ENCODE measurements at places on chromosomes 6 and 20.

DNA sequence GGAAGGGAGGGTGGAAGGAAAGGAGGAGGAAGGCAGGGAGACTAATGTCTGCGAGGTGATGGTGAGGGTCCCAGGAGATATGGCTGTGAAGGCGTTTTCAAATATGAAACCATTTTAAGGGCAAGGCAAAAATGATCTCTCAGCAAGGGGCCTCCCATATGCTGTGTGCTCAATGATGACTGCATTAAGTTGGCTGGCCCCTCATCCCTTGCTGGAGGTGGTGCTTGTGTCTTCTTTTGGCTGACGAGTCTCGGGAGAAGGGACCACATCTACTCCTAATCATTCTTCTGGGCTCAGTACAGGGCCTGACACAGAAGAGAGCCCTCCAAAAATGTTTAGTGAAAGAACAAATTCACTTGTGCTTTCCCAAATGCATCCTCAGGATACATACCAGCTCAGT lies 23.0 kb upstream of the MRPS18A start:
- no peak for DNase-seq

DNA sequence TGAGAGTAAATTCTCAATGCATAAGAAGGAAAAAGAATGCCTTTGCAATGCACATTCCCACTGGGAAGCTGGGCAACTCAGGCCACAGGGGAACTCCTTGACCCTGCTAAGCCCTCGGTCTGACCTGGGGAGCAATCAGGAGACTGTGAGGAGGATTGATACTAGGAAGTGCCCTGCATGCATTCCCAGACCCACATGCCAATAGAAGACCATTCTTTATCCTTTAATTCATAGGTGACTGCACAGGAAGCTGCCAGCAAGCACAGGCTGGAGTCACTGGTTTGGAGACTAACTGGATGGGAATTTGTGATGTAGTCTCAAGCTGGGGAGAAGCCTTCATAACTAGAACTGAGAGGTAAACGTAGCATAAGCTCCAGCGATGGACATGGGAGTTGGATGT lies 1012.7 kb downstream of the EYS start:
- no peak for DNase-seq

DNA sequence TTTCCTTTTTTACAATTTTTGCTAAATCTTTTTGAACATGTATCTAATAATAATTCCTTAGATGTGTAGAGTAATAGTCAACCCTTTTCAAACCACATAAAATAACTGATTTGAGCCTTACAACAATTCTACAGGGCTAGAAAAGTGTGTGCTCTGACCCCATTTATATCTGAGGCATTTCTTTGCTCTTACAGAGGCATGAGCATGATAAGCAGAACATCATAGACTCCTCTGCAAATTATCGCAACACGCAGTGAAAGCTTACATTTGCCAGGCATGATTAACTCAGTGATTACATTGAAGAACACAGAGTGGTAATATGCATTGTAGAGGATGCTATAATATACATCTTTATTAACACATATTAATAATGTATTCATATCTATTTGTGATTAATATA lies 120.4 kb downstream of the SIM1 start:
- no peak for DNase-seq

DNA sequence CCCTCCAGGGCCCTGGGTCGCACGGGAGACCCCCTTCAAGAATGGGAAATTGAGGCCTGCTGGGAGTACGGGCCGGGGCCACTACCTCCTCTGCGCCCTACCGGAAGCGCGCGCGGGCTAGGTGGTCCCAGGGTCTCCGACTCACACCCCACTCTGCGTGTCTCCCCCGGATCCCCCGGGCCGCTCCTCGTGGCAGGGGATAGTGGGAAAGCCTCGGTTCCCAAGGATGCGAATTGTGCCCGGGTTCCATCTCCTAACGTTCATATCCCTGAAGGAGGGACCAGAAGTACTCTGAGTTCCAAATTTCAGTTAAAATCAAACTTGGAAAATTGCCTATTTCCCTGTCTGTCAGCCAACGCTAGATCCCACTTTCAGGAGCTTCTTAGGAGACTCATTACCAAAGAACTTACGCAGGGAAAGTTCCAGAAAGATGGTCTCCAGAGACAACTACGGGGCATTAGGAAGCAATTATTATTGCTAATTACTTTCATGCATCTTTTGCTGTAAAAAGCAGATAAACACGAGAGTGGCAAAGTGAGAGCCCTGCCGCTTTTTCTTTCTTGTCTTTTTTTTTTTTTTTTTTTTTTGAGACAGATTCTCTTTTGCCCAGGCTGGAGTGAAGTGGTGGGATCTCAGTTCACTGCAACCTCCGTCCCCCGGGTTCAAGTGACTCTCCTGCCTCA lies 858 bp downstream of the FAM83D start:
- DNase-seq, result no peak

DNA sequence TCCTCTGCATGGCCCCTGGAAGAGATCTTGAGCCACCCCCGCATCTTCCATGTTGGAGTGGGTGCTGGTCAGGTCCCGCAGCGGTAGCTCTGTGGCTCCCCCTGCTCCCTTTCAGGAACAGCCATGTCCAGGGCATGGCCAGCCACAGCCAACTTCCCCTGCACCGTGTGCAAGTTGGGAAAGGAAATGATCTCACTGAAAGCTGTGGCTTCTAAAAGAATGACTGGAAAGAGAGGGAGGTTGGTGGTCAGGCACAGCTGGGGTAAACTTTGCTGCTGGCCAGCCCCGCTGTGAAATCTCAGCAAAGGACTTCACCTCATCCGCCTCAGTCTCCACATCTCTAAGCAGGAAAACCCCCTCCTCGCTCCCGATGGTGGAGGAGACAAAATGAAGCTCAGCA lies 153.6 kb upstream of the CST7 start:
- no peak for DNase-seq

GRCh38 chr20:13493143-13493542 lies 145.6 kb downstream of the TASP1 start:
- no peak for DNase-seq

DNA sequence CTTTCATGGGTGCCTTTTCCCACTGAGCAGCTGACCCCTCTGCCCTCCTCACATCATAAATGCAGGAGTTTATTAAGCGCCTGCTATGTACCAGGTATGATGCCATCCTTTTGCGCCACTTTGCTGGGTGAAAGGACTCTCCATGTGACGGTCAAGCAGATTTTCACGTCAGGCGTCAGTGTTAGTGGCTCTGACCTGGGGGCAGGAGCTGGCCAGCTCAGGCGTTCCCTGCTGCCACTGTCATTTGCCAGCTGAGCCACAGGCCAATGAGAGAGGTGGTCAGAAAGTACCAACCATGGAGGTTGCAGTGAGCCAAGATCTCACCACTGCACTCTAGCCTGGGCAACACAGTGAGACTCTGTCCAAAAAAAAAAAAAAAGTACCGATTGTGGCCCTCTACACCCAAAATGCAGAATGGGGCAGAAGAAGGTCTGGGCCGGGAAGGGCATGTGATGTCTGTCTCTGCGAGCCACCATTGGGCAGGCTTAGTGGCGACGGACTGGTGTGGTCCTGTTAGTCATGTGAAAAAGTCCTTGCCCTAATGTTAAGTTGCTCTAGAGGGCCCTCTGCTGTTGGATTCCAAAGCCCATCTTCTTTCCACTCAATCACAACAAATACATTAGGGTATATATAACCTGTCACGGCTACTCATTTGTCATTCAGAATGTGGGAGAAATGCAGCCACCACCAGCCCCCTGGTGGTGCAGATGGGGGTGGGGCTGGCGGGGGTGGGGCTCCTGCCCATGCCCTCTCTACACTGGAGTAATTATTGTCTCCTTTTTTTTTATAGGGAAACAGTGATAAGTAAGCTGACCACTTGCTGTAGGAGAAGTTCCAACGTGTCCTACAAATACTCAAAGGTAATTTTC lies 18.4 kb upstream of the SLC22A1 start:
- DNase-seq, result no peak

DNA sequence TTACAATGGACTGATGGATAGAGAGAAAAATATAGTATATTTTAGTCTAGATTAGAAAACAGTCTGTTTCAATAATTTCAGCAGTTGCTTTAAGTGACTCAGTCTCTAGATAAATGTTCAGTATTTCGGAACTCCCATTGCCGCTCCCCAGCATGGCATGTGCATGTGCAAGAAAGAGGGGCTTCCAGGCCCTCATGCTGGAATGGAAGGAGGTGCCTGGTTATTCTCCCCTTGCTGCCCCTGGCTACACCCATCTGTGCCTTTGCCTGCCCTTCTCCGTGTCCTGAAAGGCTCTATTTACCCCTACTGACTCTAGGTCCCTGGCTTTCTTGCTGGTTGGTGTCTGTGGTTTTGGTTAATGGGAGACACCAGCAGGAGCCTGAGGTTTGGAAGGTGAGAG lies 115.7 kb upstream of the IFNGR1 start:
- DNase-seq, result no peak

GRCh38 chr20:36775826-36776225 lies 2.3 kb upstream of the DSN1 start:
- no peak for DNase-seq

GRCh38 chr6:63690221-63690620 lies 54.6 kb downstream of the PHF3 start:
- no peak for DNase-seq

GRCh38 chr6:63705707-63706106 lies 70.1 kb downstream of the PHF3 start:
- no peak for DNase-seq

- DNase-seq, result no peak
Observed at GRCh38 chr20:2390951-2391675, 10.4 kb downstream of the TGM6 start.

GRCh38 chr6:119142637-119143036 lies 64.2 kb upstream of the FAM184A start:
- no peak for DNase-seq

DNA sequence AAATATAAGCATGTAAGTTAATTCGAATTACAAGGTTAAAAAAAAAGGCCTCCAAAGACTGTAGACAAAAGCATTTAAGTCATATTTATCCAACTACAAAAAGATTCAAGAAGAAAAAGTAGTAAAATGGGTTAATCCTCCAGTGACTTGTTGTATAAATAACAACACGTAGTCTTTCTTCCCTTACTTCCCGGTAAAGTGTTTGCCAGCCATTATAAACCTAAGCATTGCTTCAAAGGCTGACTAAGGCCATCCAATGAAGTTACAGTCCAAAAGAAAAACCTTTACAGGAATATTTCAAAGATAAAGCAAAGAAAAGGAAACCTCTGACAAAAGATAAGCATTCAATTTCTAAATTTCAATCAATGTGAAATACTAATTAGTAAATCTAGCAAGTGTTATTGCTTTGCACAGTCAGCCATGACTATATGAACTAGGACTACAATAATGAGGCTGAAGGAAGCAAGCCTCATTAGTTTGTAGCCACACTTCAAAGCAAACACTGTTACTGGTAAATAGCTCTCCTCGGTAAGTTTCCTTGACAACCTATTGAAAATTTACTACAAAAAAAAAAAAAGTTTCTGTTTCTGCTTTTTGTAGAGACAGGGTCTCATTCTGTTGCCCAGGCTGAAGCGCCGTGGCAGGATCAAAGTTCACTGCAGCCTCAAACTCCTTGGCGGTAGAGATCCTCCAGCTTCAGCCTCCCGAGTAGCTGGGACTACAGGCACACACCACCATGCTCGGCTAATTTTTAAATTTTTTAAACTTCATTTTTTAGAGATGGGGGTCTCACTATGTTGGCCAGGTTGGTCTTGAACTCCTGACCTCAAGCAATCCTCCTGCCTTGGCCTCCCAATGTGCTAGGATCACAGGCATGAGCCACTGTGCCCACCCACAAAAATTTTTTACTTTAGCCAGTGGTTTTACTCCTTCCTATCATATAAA lies 46.0 kb downstream of the NUDT3 start:
- DNase-seq, result no peak

All from COR-L47 (cell line).